CD4-positive, alpha-beta T cell (primary cell): ENCODE measurements at places on chromosomes 7 and 10.

GRCh38 chr10:66095610-66096009, 830.2 kb upstream of the LRRTM3 start:
- no peak for DNase-seq

DNA sequence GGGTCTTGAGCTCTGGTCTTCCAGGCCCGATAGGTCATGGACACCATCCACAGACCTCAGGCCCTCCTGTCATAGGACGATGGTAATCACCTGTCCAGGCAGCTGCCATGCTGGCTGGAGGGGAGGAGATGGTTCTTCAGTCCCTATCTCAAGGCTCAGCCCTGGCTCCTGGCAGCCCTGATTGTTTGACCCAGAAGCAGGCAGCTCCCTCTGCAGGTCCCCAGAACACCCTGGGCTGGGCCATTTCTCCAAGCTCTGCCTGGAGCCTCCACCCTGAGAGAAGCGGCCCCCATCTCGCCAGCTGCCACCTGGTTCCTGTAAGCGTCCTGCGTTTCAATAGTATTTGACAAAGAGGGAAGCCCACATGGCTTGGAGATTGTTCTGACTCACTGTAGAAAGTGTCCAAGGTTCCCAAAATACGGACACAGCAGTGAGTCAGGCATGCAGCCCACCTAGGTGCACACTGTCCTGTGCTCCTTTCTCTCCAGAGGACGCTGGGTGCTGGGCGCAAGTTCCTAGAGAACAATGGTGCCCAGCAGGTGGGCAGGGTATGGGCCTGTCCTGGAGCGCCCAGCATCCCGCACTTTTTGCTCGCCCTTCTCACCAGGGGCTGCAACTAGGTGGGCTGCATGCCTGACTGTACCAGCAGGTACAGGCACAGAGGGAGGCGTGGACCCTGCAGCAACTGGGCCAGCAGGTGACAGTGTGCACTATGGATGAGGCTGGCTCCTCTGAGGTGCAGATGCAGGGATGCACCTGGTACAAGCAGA, 72.4 kb upstream of the EBF3 start:
- DNase-seq: no peak

DNA sequence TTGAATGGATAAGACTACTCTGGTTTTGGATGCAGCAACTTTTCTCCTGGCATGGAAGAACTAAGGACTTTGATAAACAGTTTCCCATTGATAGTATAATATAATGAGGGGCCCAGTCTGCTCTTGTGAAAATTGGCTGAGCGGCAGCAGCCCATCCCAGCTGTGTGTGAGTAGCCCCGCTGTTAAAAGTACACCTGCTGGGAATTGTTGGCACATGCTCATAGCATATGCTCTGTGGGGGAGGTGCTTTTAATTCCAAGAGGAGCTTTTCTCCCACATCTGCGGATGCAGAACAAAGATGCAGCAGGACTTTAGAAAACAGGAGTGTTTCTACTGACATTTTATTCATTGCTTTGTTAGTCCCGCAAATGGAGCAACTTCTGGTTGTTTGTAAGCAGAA, 19.0 kb downstream of the SRI start:
- no peak for DNase-seq

DNA sequence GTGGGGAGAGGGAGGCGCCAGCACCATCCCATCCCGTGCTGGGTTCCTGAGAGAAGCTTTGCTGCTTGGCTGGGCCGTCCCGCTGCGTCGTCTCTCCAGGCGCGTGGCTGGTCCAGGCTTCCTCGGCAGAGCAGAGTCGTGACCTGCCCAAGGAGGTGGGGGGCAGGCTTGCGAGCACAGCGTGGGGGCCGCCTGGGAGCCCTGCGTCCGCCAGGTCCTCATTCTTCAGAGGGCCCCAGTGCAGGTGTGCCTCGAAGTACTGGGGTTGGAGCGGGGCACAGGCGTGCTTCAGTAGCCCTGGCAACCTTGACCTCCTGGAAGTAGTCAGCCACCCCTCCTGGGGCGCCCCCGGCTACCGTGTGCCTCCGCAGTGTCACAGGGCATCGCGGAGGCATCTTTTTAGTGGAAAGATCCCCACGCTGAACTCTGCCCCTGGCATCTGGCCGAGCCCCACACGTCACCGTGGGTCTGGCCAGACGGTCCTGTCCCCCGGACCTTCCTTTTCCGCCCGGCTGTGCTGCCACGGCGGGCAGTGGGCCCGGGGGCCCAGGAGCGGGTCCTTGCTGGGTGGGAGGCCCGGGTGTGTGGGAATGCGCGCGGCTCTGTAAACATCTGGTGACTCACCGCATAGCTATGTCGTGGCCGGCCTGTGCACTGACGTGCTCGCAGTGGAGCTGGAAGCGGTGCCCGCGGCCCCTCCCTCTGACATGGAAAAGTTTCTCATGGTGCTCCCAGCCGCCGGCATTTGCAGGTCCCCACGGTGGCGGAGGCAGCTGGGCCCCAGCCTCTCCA, 6.4 kb downstream of the MAFK start:
- no peak for DNase-seq

DNA sequence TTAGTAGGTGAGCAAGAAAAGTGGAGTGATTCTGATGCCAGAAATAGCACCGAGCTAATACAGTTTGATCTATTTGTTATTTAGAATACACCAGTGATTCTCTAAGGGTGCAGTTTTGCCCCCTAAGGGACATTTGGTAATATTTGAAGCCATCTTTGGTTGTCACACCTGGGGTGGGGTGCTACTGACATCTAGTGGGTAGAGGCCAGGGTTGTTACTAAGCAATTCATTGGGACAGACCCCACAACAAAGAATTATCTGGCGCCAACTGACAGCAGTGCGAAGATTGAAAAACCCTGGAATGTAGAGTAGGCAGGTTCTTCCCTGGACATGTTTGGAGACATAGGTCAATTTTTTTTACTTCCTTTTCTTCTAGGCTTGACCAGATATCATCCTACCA, 14.6 kb downstream of the PALS2 start:
- DNase-seq: peak; percentile 52

DNA sequence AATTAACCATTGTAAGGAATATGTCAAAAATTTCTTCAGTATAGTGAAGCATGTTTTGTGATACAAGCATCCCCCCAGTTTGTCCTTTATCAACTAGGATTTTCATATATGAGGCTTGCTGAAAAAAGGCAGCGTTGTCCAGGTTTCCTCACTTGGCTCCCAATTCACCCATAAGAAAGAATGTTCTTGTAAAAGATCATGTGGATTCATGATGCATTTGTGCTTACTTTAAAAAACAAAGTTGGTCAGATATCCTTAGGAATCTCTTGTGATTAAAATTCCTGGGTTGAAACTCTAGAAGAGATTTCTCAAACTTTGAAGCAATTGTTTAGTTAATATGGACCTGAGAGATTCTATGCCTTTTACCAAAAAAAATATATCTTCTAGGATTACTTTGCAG, 181.8 kb downstream of the KIAA1217 start:
- no peak for DNase-seq

GRCh38 chr10:8600192-8600591, 545.7 kb downstream of the GATA3 start:
- DNase-seq: no peak

- DNase-seq: no peak
These were observed 428.0 kb upstream of the TPK1 start for GRCh38 chr7:145263886-145264285.

- DNase-seq: no peak
These were observed 282.2 kb upstream of the KLF14 start for GRCh38 chr7:131016230-131016629.

DNA sequence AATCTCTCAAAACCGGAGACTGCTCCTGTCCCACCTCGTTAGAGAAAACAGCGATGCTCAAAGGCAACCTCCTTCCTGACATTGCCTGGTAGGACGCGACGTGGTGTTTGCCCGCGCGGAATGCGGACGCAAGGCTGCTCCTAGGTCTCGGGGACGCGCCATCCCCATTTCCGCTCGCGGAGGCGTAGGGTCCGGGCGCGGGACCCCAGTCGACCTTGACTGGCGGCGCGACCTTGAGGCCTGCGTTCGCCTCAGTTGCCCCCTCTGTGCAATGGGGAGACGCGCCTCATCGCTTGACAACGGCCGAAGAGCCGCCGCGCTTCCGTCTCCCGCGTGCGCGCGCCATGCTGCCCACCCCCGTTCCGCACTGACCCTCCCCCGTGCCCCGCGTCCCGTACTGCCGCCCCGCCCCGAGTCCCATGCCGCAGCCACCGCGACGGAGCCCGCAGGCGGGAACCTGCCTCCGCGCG, 412 bp upstream of the PPIA start:
- no peak for DNase-seq

DNA sequence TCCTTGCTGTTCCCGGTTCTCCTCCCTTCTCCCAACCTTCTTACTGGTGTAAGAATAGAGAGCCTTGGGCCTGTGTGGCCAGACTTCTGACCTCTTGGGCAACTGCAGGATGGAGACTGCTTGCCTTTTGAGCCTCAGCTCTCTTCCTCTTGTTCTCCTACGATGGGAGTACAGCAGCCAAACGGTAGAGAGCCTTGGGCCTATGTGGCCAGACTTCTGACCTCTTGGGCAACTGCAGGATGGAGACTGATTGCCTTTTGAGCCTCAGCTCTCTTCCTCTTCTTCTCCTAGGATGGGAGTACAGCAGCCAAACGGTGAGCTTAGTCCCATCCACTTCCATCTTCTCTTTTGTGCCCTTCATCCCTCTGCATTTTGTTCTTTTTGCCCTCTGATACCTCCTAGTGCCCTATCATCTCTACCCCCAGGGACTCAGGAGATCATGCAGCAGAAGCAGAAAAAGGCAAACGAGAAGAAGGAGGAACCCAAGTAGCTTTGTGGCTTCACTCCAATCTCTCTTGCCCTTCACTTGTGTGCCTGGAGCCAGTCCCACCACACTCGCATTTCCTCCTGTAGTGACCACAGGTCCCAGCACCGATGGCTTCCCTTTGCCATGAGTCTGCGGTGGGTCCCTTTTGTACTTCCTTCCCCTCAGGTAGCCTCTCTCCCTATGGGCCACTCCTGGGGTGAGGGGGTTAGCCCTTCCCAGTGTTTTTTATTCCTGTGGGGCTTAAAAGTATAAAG, 15.3 kb downstream of the SLC25A13 start:
- DNase-seq: no peak

GRCh38 chr10:30490289-30491000, 56.5 kb downstream of the MAP3K8 start:
- no peak for DNase-seq

DNA sequence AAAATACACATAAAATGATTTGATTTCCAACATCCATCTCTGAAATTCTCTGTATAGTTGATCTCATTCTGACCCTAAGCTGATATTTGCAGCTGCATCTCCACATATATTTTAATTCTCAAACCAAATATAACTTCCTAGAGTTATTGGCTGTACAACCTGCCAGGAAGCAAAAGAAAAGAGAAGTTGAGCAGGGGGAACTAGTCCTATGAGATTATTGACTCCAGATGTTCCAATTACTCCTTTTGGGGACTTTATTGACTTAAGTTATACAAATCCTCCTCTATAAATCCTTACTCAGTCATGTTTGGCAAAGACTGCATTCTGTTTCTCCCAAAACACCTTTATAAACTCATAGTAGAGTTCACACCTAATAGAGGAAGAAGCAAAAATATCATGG, 599.4 kb upstream of the ANKRD30A start:
- no peak for DNase-seq

DNA sequence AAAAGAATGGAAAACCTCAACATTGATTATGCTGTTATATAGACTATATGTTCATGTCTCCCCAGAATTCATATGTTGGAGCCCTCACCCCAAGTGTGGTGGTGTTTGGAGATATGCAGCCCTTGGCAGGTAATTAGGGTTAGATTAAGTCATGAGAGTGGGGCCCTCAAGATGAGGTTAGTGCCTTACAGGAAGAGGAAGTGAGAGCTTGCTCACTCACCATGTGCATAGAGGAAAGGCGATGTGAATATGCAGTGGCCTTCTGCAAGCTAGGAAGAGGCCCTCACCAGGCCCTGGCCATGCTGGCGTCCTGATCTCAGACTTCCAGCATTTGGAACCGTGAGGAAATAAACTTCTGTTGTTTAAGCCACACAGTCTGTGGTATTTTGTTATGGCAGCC, 14.8 kb downstream of the ZNF33A start:
- no peak for DNase-seq

DNA sequence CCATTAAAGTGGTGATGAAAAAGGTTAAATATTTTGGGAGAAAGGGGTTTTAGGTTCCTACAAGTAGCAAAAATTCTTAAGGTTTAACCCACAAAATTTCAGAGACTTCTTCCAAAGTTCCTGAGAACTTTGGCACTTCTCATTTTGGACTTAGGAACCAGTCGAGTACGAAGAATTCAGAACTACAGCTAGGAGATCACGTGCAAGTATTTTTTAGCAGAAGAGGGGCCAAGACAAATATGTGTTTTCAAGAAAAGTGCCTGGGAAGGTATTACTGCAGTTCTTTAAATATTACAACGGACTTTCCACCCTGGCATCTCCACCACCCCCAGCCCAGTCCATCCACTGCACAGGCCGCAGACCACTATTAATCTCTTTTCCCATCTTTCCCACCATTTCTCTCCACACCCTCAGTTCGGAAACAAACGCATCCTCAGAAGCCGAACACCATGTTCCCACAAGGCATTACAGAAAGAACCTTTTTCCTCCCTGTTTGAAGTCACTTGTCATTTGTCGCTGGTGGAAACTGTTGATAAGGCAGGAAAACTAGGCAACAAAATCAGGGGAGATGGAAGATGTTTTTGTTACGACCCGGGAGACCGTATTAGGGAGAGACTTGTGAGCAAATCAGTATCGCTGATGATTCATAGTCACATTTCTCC, 7.1 kb downstream of the INHBA start:
- no peak for DNase-seq

DNA sequence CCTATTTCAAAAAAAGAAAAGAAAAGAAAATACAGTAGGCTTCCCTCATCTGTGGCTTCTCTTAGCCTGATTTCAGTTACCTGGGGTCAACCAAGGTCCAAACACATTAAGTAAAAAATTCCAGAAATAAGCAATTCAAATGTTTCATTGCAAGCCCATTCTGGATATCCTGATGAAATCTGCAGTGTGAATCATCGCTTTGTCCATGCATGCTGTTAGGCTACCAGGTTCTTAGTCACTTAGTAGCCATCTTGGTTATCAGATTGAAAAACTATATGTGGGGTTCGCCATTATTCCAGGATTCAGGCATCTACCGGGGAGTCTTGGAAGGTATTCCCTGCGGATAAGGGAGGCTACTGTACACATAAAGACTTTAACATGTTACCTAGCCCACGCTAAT, 991 bp upstream of the FAM204A start:
- DNase-seq: no peak

DNA sequence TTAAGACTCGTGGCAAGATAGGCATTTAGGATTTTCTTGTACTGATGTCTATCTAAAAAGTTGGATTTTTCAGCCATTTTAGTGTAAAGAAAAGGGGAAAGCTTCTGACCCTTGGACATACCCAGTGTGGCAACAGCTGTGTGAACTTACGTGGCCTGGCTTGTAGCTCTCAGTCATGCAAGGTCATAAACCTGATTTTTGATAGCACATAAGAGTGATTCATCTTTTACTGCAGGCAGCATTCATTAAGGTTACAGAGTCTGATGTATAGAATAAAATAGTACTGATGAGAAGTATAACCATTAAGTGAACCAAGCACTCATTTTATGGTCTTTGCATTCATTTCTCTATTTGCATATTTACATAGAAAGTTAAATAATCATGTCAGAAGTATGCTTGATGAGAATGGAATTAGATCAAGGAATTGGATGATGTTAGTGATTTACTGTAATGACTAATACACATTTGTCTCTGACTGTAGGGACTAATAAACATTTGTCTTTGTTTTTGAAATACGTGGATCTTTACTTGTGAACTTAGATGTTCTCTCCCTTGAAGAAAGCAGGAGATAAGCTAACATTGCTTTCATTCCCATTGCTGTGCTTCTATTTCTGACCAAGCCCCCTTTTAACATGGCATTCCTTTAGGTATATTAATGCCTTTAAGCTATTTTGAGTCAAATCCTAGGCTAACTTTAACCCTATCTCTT, 88.2 kb downstream of the GSDME start:
- no peak for DNase-seq

- no peak for DNase-seq
These were observed 54.3 kb downstream of the EGFR start for GRCh38 chr7:55073051-55073511.
